ENCODE measurements at places on chromosomes 4 and X.

DNA sequence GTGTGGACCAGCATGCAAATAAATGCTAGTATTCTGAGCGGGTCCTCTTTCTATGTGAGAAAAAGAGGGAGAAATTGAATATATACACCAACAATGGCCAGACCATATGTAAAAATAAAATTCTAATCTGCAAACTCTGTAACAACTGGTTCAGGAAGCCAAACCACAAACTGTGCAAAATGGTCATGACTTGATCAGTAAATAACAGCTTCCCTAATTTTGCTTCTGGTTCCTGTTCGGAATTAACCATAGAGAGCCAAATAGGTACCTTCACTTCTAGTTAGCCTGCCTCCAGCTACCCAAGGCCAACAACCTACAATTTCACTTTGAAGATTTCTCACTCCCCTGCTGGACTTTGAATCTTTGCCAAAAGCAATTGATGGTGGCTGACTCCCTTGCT is 1313.2 kb downstream of the ADGRL3 start:
- no peak for DNase-seq

- no peak for DNase-seq
These were observed 58.2 kb downstream of the DCX start for GRCh38 chrX:111353793-111354192.

DNA sequence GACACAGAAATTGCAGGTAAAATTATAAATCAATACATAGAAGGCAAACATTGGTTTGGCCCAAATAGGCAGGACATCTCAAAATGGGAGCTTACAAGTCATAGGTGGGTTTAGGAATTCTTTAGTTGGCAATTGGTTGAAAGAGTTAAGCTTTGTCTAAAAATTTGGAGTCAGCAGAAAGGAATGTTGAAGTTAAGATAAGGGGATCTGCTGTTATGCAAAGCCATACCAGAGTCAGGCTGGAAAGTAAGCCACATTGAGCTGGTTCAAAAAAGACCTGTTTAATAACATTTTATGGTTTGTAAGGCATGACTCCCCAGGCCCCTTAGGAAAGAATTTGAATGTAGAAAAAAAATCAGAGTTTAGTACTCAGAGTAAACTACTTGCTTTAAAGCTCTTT is 92.6 kb downstream of the IL13RA2 start:
- no peak for DNase-seq

DNA sequence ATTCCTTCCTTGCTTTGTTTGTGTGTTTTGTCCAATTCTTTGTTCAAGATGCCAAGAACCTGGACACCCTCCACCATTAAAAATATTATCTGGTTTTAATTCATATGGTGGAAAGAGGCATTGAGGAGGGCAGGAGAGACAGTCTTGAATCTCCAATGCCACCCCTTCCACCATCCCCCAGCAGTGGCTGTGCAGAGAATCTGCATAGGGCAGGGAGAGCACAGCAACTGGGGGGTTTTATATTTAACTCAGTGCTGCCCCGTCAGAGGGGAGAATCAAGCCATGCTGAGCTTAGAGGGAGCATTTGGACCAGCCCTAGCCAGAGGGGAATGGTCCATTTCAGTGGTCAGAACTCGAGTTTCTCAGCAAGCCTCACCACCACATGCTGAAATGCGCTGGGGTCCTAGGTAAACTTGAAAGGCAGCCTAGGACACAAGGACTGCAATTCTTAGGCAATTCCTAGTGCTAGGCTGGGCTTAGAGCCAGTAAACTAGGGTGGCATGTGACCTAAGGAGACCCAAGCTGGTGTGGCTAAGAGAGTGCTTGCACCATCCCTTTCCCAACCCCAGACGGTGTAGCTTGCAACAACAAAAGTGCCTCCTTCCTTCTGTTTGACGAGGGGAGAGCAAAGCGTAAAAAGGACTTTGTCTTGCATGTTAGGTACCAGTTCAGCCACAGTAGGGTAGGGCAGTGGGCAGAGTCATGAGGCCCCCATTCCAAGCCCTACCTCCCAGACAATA is 34.2 kb downstream of the CCDC158 start:
- DNase-seq, result no peak

DNA sequence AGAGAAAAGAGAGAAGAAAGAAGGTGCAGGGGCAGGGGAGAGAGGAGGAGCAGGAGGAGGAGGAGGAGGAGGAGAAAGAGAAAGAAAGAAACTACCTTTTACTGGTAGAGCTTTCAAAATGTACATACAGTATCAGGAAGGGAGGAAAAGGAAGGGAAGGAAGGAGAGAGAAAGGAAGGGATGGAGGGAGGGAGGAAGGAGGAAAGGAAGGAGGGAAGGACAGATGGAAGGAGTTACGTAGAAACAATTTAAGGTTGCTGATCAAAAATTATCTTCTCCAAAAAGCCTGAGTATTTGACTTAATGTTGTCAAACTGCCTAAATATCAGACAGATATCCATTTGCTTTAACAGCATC is 13.4 kb downstream of the TBC1D9 start:
- no peak for DNase-seq

GRCh38 chr4:37601531-37601930 is 84.6 kb downstream of the RELL1 start:
- peak; percentile 61 for DNase-seq

DNA sequence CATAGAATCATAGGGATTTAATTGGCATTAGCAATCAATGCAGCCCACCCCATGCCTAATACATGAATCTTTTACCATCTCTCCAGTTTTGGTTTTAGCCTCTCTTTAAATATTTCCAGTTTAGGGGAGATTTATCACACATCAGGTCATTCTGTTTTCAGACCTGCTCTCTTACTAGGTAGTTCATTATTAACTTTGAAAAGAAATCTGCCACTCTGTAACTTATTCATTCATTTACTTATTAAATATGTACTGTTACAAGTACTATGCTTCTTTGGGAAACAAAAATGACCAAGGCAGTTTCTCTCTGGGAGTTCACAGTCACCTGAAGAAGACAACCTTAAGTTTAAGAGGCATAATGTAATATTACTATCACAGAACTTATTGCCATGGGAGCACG is 62.1 kb downstream of the USO1 start:
- DNase-seq, result no peak

- DNase-seq, result no peak
These were observed 103.6 kb downstream of the FAM13A start for GRCh38 chr4:88953400-88953799.

GRCh38 chr4:20831746-20832145 is 131.5 kb downstream of the PACRGL start:
- DNase-seq, result no peak

DNA sequence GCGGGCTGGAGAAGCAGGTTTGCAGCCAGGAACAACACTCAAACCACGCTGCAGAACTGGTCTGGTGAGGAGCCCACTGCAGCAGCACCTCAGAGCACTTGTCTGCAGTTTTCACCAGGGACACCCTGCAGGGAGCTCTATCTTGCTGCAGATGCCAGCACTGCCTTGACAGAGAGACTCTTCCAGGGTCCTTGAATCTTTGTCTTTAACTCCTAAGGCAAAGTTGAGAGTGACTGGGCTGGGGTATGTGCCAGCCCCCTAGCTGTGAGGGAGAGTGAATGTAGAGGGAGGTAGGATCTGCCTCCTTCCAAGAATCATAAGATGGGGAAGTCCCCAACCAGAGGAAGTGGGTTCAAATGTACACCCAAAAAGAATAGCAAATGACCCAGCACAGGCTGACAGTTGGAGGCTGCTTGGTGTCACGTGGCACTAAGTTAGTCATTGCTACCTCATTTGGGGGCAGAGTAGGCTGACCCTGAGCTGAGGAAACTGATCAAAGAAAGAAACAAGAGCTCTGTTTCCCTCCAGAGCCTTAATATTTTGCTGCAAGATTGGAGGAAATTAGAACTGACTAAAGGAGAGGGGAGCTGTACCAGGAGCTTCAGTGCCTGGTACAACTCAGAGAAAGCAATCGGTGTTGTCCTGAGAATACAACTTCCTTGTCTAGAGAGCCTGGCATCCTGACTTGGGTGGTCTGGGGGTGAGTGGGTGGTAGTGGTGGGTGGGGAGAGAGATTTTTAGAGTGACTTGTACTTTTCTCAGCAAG is 28.2 kb upstream of the HUWE1 start:
- peak; percentile 94 for DNase-seq

- no peak for DNase-seq
These were observed 20.4 kb downstream of the APOOL start for GRCh38 chrX:85024044-85024443.

GRCh38 chr4:170674176-170674575 is 584.4 kb upstream of the AADAT start:
- no peak for DNase-seq

- no peak for DNase-seq
These were observed 15.3 kb upstream of the RAB9B start for GRCh38 chrX:103847174-103847870.

DNA sequence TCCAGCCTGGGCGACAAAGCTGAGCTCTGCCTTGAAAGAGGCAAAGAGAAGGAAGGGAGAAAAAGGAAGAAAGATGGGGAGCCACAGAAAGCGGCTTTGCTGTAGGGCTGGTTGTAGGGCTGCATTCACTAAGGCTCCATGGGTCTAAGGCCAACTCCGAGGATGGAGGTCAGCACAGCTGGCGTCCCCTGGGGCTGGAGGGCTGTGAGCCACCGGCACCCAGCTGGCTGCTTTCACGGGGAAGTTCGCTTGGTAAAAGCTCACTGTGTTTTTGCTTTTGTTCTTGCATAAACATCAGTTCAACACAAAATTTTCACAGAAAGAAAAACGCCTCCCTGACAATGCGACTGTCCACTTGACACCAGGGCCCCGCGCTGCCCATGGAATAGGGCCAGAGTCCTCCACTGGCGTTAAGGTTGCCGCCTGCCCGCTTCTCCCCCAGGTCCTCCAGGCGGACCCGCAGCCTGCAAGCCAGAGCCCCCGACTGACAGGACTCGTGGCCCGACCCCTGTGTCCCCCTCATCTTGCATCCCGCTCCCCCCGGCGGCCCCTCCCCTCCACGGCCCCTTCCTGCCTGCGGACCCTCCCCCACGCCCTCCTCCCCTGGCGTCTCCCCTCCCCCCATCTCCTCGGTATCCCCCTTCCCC is 1.1 kb downstream of the RNF212 start:
- no peak for DNase-seq

DNA sequence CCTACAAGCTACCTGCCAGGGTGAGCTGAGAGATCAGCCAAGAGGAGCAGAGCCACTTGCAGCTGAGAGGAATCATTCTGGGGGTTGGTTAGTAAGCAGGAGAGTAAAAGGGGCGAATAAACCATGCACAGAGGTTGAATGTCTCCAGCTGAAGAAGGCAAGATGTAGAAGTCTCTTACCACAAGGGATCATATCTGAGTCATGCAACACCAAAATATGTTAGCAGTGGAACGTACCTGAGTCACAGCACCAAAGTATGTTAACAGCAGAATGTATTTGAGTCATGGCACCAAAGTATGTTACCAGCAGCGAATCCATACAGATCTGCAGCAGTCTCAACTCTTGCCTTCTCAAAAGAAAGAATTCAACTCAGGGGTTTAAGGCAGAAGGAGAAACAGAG is 29.9 kb downstream of the C4orf51 start:
- DNase-seq, result peak; percentile 77
